Tibial nerve (tissue), 4 donors: ENCODE measurements at places on chromosomes 7 and 10. TPM values are rescaled to one million over a fixed set of nuclear protein-coding genes. Genes with fewer than 3 reads are reported as not detected.

GRCh38 chr7:14271441-14271840 lies 282.0 kb upstream of the ETV1 start:
- no peak for DNase-seq

DNA sequence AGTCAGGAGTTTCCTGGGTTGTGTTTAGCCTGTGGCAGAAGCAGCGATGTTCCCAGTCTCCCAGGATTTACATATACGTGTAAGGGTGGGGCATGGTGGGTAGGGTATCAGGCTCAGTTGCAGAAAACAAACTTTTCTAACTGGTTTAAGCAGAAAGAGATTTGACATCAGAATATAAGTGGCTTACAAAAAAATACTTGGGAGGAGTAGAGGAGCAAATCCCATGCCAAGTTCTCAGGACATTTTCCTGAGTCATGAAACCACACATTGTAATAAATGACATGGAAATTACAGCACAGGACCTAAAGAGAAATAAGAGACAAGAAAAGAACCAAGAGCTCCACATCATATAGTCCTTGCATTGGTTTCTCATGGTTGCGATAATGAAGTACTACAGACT lies 26.2 kb upstream of the FRMD4A start:
- no peak for DNase-seq

DNA sequence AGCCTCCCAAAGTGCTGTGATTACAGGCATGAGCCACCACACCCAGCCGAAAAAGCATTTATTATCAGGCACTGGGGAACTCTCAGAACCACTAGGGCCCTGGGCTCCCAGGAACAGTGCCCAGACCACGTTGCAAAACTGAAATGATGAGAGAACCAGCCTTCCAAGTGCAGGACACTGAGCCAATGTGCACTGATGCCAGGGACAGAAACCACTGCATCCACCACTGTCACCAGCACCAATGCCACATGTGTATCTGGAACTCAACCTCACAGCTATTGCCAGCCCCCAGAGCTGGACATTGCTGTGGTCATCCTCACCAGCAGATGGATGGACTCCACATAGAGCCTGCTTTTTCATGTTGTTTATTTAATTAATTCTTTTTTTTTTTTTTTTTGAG lies 28.2 kb upstream of the TPST1 start:
- DNase-seq = no peak

GRCh38 chr7:2104107-2104710 lies 128.5 kb downstream of the MAD1L1 start:
- peak; percentile 83 for DNase-seq

Gene PRKG1
- 15.0 TPM for total RNA-seq
